ENCODE measurements at places on chromosomes 16 and 17.

- no peak for DNase-seq
Observed at GRCh38 chr17:40093005-40093579, 7.3 kb downstream of the NR1D1 start.

- no peak for DNase-seq
Observed at GRCh38 chr17:78256707-78257591, 25.5 kb downstream of the TMEM235 start.

DNA sequence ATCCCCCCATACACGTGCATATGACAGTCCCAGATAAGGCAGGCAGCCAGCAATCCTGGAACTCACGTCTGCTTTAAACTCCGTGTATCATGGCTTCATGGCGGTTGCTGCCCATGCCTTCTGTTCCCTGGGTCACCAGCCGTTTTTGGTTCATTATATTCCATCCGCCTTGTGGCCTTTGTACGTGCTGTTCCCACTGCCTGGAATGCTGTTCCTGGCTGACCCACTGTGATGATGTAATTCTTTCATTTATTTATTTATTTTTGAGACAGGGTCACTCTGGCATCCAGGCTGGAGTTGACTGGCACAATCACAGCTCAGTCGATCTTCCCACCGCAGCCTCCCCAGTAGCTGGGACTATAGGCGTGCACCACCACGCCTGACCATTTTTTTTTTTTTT lies 136.7 kb upstream of the GSE1 start:
- DNase-seq, result no peak

GRCh38 chr16:59013930-59014329 lies 279.8 kb upstream of the GOT2 start:
- DNase-seq, result no peak

- DNase-seq, result no peak
Observed at GRCh38 chr16:67021321-67021720, 7.6 kb upstream of the CBFB start.

DNA sequence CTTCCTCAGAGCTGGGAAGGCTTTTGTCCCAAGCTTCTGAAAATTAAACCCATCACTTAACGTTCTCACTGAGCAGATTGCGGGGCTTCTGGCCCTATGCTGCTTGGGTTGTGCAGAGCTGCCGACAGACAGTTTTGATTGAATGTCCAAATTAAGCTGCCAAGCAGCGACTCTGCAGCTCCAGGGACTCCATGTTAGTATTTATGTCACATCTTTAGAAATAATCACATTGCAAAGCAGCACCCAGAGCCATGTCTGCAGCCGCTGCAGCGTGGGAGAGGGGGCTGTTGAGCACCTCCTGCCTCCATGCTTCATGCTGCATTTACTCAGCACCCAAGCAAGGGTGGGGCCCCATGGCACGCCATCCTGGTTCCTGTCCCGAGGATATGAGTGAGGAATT lies 178.2 kb upstream of the CACNG3 start:
- no peak for DNase-seq

- peak; percentile 12 for DNase-seq
Observed at GRCh38 chr16:32116080-32116479, 137.0 kb upstream of the TP53TG3D start.

DNA sequence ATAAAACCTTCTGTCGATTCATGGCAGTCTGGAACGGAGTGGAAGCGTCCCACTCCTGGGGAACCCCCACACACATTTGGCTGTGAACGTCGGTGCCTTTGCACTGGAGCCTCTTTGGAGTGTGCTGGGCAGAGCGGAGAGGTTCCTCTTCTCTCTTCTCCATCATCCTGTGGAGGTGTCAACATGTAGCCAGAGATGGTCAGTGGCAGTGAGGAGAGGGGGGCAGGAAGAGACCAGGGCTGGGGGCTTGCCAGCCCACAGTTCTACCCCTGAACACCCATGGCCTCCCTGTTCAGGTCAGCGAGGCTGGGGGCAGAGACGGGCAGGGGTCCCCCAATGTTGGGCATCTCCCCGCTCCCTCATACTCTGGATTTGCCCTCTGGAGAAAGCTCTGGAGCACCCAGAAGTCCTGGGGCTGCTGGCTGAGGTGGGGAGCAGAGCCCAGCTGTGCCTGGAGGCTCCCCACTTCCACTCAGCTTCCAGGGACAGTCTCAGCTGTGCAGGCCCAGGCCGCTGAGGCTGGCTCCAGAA lies 223.7 kb downstream of the SEC14L1 start:
- DNase-seq, result no peak

GRCh38 chr16:90023078-90023447 lies 3.8 kb upstream of the DBNDD1 start:
- no peak for DNase-seq

- no peak for DNase-seq
Observed at GRCh38 chr17:326010-326621, 26.5 kb downstream of the RPH3AL start.

GRCh38 chr16:70808371-70808770 lies 7.4 kb upstream of the VAC14 start:
- DNase-seq, result no peak

DNA sequence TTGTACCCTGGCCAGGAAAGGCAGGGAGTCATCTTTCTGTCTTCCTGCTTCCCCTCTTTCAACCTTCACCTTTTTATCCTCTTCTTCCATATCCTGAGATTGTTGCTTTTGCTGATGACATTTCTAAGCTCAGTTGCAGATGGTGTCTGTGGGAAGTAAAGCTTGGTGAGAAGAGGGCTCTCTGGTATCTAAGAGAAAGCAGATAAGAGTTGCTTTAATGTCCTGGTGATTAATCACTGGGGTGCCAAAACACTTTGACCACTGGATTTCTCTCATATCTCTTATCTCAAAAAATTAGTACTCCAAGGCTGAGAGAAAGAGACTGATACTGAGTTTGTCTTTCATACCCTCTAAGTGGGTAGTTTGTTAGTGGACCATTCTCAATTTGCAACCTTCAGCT lies 71.3 kb downstream of the NEUROD2 start:
- no peak for DNase-seq

DNA sequence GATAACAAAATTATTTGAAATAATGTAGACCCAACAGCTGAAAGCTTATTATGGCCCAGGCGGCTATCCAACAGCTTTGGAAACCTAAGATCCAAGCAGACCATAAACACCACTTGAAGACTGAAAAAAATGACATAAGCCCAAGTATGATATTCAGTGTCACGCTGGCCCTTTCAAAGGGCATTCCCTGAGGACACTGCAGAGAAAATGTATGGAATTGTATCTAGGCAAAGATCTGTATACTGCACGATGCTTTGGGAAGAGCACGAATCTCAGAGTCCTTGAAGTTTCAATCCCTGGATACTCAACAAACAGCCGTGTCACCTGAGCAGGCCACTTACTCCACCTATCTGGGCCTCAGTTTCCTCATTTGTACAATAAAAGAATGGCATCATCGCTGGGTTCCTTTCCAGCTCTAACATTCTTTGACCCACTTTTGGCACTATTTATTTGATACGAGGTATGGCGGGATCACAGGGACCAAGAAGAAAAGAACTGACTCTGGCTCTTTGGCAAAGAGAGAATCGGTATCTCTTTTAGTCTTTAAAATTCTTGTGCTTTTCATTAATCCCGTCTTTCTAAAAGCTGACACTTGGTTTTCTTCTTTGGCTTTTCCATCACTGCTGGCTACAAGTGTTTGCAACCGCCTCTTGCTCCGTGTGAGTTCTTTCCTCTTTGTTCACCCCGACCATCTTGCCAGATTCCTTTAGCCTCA lies 1.2 kb downstream of the STAT5B start:
- no peak for DNase-seq

GRCh38 chr17:80927791-80928216 lies 63.8 kb upstream of the CHMP6 start:
- no peak for DNase-seq

DNA sequence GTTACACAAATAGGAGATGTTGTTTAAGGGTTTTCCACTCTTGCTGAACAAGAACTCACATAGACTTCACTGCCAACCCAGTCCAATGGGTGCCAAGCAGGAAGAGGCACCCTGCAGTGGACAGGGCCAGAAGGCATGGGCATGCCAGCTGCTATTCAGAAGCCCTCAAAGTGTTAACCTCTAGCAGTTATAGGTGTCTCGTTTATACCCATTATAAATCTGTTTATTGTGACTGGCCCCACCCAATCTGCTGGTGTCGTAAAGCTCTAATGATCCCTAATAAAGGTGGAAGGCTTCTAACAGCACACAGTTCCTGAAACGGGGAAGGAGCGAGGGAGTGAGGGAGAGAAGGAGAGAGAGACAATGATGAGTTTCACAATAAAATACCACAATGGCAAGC lies 23.9 kb downstream of the HNF1B start:
- no peak for DNase-seq

GRCh38 chr16:46949241-46949892 lies 24.1 kb downstream of the DNAJA2 start:
- no peak for DNase-seq

GRCh38 chr16:75301804-75302203 lies 50.4 kb upstream of the BCAR1 start:
- DNase-seq, result no peak

DNA sequence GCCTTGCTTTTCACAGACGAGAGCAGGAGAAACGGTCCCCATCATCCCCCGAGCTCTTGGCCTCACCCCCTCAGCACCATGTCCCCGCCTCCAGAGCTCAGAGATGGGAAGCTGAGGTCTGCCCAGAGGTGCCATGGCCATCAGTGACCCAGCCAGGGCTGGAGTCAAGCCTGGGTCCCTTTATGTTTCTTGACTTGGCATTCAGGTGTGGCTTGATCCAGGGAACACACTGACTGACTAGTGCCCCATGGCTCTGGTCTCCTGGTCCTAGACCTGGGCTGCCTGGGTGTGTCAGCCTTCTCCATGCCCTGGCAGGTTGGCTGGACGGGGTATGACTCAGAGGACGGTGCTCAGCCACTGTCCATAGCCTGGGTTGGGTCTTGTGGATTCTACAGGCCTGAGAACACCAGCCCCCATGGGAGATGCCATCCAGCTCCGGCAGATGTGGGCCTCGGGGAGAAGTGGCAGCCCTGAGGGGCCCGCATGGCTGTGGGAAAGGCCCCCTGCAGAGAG lies 54.2 kb downstream of the ZFPM1 start:
- no peak for DNase-seq

GRCh38 chr17:39757931-39758873 lies 20.5 kb downstream of the GRB7 start:
- peak; percentile 59 for DNase-seq

GRCh38 chr17:42441371-42442195 lies 17.1 kb upstream of the ATP6V0A1 start:
- no peak for DNase-seq

DNA sequence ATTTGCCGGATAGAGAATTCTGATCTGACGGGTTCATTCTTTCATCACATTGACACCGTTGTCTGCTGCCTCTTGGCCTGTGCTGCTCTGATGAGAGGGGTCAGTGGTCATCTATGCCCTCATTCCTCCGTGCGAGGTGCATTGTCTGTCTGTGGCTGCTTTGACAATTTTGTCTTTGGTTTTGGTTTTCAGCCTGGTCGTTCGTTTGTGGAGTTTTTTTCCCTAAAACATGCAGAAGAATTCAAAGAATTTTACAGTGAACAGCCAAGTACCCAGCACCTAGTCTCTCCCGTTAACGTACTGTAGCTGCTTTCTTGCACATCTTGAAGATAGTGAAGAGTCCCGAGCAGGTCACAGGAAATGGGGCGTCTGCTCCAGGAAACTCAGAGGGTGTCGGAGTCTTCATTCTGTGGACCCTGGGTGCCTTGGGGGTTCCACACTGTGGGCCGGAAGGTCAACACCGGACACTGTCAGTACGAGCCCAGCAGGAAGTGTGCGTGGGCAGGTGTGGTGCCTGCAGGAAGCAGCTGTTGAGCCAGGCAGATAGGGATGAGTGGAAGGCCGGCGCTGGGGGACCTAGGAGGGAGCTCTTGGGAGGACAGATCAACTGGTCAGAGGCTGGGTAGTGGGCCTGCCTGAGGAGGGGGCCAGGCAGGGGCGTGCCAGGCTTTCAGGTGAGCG lies 28.2 kb downstream of the CRAMP1 start:
- DNase-seq, result no peak

- no peak for DNase-seq
Observed at GRCh38 chr17:35765086-35765710, 4.5 kb downstream of the C17orf50 start.

GRCh38 chr16:54462151-54462651 lies 175.6 kb upstream of the IRX3 start:
- no peak for DNase-seq

- peak; percentile 28 for DNase-seq
Observed at GRCh38 chr17:21278450-21279197, 5.9 kb upstream of the MAP2K3 start.

DNA sequence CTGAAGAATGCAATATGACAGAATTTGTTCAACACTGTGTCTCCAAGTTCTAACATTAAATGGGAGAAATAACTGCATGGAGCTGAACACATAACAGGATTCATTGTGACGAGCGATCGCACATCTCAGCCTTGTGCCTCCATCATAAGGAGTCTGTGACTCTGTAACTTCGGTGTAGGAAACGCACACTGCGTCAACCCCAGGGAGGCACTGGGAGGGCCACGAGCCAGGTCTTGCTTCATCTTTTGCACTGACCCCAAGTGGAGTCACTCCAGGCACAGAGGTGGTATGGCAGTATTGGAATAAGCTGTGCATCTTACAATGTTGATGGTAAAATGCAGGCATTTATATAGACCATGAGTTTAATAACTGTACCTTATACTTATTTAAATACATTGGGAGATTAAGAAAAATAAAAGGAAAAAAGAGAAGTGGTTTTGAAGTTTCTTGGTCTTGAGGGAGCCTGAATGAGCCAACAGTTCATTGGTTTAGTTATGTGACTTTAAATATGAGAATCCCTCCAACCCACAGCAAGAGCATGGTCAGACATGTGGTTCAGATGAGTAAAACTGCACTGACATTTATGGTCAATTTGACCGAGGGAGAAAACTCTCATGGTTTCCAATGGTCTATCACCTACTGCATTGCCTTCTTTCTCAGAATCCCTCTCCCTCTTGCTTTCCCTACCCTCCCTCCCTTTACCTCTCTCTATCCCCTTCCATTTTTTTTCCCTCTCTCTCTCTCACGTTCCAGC lies 5.7 kb upstream of the PMP22 start:
- no peak for DNase-seq

DNA sequence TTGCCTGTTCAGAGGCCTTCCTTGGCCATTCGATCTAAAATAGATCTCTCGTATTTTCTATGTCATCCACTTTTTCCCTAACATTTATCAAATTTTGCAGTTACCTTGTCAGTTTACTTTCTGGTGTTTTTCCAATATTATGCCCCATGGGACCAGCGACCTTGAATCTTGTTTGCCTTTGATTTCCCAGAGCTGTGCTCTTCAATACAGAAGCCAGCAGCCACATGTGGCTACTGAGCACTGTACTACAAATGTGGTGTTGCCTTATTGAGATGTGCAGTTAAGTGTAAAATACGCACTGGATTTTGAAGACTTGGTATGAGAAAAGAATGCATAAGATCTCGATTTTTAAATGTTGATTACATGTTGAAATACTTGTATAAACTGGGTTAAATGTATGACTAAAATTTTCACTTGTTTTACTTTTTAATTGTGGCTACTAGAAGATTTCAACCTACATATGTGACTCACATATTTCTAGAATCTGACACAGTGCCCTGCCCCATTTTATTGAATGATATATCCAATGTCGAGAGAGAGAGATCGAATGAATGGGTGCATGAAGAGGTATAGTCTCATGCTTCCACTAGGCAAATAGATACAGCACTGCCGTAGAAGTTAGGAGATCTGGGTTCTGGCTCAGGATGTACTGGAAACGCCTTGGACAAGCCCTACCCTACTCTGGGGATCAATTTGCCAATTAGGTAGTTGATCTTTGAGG lies 824 bp upstream of the PSME3 start:
- DNase-seq, result no peak

GRCh38 chr16:78147911-78148401 lies 48.5 kb downstream of the WWOX start:
- no peak for DNase-seq
